ENCODE measurements at places on chromosomes 2 and 18.
A peak's percentile ranks its signal among the peaks of the same experiment; 100 is the strongest.

DNA sequence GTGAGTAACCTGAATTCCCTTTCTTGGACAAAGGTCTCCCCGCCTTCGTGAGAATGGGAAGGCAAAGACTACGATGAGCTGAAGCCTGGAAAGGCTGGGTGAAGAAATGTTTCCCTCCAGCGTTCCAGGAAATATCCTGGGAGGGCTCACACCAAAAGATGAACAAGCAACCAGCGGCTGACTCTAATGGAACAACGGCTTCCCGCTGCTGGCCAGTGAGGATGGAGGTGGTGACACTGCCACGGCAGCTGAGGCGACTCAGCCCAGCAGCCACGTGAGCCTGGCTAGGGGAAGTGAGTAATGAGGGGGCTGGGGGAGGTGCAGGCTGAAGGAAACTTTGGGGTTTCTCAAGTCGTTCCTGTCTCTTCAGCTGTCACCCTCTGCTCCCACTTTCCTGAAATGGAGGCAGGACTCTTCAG is 105.0 kb upstream of the SMAD7 start:
- no peak for DNase-seq

DNA sequence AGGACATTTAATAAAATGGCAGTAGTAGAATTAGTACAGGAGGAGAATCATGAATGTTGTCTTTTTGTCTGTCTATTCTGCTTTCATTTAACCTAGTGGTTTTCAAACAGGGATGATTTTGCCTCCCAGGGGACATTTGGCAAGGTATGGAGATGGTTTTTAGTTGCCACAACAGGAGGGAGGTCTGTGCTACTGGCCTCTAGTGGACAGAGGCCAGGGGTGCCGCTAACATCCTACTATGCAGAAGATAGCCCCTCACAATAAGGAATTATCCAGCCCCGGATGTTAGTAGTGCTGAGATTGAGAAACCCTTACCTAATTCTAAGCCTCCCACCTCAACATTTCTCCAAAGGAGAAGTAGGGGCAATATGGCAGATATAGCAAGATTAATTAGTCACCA is 18.3 kb downstream of the FASTKD2 start:
- no peak for DNase-seq

- DNase-seq, result no peak
Observed at GRCh38 chr2:60280238-60280637, 273.2 kb downstream of the BCL11A start.

DNA sequence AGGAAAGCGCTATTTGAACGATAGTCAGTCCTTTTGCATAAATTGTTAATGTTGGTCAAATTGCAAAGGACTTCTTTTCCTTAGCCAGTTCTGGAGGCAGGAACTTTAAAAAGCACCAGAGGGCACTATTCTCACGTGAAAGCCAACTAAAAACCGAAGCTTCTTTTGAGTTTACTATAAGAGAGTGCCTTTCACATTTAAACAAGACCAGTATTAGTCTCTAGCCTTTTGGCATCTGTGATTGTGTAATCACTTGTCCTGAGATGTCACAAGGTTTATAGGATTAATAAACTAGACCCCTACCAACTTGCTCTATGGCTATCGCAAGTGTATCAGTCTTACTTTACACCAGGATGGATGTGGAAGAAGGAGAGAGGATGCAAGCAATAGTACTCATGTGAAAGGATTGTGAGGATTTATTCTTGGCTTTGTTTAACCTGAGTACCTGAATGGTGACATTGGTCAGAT is 14.4 kb upstream of the STAT4 start:
- no peak for DNase-seq

GRCh38 chr2:197998702-197999101 is 194.3 kb downstream of the PLCL1 start:
- DNase-seq, result peak; percentile 25

DNA sequence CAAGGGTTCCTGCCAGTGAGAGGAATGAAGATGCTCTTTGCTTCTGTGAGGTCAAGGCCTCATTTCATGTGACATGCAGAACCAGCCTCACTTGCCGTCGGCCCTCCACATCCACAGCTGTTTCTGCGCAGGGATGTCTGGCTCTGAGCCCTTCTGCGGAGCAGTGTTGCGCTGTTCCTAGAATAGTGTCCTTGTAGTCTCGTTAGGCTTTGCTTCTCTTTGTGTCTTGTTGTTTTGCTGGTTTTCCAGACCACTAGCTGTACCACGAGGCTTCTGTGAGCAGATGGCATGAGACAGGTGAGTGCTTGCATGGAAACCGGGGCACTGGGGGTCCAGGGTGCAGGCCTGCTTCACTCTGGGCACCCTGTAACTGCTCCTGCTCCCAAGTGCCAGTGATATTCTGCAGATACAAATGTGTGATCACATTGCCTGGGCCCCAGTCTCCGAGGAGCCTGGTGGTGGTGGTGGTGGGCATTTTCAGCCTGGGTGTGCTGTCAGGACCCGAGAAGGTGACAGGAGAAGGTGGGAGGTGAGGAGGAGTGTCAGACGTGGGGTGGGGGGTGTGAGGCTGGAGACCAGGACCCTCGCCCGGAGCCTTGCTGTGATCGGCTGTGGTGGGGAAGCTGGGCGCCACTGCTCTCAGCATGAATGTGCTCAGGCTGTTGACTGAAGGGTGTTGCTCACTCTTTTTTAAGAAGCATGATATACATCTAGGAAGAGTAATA is 34.3 kb downstream of the LDLRAD4 start:
- no peak for DNase-seq

DNA sequence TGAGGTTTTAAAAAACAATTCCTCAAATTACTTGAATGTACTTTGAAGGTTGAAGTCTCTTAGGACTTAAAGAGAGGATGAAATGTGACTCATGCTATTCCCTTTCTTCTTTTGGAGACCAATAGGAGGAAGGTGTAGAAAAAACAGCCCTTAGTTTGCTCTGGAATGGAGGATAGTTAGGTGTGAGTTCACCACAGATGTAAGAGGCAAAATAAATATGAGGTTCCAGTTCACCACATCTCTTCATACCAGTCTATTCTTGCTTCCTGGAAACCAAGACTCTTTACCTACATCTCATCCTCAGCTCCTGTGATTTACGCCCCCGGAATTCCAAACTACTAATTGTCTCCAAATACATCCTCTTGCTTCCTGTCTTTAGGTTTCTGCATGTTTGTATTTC is 77.5 kb upstream of the TTC21B start:
- DNase-seq, result no peak

DNA sequence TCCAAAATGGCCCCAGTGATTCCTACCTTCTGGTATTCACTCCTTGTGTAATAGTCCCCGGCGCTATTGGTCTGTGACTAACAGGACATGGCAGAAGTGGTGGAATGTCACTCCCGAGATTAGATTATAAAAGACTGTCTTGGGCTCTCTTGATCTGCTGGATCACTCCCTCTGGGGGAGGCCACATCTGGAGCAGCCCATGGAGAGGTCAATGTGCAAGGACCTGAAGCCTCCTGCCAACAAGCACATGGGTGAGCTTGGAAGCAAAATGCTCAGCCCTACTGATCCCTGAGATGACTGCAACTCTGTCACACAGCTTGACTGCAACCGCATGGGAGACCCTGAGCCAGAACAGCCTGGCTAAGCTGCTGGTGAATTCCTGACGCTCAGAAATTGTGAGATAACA is 94.3 kb upstream of the GLI2 start:
- no peak for DNase-seq

GRCh38 chr2:23605236-23605635 is 220.3 kb downstream of the KLHL29 start:
- no peak for DNase-seq

GRCh38 chr2:237571551-237571950 is 5.2 kb downstream of the PRLH start:
- DNase-seq, result no peak

DNA sequence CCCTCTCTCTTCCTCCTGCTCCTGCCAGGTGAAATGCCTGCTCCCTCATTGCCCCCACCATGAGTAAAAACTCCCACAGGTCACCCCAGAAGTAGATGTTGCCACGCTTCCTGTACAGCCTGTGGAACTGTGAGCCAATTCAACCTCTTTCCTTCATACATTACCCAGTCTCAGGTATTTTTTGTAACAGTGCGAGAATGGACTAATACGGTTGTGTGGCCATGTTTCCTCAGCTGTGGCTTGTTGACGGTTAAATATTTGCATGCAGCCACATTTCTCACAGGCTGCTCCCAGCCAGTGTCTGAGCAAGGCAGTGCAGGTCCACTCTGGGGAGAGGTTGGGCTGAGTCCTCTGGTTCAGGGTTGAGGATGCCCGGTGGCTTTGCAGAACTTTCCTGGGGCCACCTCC is 27.8 kb upstream of the COPS8 start:
- DNase-seq, result no peak

DNA sequence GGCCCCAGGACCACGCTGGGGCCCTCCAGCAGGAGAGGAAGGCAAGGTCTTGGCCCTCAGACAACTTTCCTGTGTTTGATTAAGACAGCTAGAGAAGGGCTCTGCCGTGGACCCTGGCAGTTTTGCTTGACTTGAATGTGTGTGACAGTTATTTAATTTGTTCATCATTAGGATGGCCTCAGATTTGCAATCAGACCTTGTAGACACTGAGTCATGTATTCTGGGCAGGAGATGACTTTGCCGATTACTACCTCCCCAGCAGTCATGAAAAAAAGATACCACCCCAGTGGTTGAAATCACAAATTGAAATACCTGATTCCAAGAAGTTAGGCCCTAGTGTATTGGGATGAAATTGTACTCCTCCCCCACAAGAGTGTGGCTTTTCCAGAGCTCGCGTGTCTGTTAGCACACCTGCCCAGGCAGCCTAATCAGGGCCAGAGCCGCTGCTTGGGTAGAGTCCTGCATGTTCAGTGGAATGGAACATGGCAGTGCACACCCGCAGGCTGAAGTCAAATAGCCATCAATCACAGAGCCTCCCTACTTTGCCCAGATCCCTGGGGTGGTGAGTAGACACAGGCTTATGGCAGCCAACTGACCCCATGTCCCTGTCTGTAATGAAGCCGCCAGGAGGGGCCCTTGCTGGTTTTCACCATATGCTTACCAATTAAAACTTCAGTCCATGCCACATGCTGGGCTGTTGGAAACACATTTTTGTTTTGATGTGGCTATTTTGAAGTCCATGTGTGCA is 122.5 kb downstream of the TPGS2 start:
- no peak for DNase-seq

DNA sequence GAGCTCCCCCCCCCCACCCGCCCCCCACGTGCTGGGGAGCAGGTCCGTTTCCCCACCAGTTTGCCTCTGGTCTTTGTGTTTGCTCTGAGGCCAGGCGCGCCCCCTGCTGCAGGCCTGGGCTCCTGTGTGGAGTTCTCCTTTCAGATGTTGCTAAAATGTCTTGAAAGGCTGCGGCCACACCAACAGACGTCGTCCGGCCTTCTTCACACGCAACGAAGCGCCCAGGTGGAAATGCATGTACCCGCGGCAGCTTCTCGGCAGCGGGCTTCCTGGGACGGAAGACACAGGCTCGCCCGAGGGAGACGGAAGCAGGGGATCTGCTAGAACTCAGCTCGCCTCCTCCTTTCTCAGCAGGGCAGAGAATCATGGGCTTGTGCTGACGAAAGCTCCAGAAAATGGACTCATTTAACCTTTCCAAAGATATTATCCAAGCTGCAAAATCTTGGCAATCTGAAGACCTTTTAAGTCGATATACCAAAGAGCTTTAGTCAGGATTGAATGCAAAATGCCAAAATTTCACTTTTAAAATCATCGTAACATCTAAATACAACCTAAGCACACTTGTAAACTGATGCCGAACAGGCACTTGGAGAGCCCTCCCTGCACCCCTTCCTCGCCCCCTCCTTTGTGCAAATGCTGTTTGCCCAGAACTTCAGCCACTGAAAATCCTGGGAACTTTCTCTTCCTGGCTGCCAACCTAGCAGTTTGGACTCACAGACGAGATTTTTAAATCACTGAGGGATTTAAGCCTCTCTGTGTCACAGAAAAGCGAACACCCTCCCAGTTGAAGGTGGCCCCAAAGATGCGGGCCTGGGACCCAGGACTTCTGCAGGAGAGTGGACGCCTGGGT is 125.5 kb upstream of the ZNF516 start:
- peak; percentile 40 for DNase-seq

DNA sequence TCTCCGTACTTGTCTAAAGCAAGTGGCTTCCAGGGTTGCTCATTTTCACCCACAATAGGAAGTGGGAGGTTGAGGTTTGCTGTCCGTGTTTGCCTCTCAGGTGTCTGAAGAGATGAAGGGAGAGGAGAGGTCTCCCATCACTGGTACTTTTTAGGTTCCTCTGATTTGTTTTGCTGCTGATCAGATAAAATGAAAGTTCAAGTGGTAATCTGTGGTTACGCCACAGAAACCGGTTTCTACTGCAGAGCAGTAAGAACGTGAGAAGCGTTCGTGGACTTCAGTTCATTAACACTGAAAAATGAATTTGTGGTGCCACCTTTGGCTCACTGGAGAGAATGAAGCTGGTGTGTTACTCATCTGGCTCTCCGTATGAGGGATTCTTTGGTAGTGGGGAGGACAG is 118.2 kb downstream of the GBX2 start:
- DNase-seq, result no peak

- no peak for DNase-seq
Observed at GRCh38 chr18:28147674-28148171, 29.2 kb downstream of the CDH2 start.

GRCh38 chr2:67858886-67859285 is 203.9 kb downstream of the C1D start:
- no peak for DNase-seq

- DNase-seq, result no peak
Observed at GRCh38 chr2:68256093-68256450, 3.7 kb upstream of the PPP3R1 start.

DNA sequence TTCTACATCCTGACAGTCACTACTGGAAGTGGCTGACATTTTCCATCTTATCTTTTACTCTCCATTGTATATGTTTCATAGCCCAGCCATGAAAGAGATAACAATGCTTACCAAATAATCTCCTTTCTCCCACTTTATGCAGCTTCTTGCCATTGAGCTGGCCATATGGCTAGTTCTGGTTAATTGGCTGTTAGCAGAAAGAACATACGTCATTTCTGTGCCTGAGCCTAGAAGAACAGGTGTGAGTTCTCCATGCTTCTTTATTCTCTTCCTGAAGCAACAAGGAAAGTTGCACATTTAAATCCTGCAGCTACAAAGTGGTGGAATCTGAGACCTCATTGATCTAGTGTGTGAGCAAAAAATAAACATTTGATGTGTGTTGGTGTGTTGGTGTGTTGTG is 82.0 kb upstream of the FSHR start:
- DNase-seq, result no peak

DNA sequence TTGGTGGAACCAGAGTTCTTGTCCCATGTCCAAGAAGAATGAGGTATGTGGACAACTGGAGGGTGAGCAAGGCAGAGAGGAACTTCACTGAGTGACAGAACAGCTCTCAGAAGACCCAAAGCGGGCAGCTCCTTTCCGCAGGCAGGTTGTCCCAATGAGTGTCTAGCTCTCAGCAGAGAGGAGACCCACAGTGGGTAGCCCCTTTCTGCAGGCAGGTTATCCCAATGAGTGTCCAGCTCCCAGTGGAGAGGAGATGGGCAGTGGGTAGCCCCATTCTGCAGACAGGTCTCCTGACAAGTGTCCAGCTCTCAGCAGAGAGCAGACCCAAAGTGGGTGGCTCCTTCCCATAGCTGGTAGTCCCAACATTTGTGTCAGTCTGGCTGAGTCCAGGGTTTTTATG is 69.6 kb downstream of the SRBD1 start:
- DNase-seq, result no peak

Measured in activated naive CD4-positive, alpha-beta T cell treated with anti-CD3 and anti-CD28 coated beads, Interleukin-2, amount 50 U/mL, for 16 hours (primary cell).